ENCODE measurements at places on chromosomes 1 and 21.
A peak's percentile ranks its signal among the peaks of the same experiment; 100 is the strongest.

DNA sequence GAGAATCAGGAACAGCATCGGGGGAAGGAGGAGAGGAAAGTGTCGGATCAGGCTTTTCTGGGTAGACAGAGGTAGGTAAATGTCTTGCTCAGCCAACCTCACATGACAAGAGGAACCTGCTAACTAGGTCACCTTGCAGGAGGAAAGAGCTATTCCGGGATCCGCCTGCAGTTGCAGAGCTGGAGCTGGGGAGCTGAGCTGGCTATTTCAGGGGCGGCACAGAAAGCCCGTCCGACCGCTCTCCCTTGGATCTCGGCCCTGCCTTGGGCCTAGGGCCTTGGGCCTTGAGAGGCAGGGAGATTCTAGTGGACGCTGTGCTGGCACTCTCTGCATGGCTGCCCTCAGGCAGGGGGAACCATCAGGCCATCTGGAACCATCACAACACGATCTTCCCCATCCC lies 56.5 kb upstream of the CTPS1 start:
- DNase-seq = no peak

DNA sequence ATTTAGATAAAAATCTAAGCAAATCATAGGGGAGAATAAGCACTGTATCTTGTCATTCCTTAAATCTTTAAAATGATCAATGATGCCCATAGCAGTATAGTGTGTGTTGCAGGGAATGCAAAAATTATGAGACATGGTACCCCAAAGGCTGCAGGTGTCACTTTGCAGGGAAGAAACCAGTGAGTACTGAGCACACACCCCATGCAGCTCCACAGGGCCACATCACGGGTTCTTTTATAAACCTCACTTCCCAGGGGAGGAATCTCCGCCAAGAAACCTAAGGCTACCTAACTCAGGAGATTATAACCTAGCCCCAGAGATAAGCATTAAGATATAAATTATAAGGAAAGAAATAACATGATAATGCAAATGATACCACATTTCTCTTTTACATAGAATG lies 115.6 kb downstream of the APP start:
- DNase-seq = no peak

DNA sequence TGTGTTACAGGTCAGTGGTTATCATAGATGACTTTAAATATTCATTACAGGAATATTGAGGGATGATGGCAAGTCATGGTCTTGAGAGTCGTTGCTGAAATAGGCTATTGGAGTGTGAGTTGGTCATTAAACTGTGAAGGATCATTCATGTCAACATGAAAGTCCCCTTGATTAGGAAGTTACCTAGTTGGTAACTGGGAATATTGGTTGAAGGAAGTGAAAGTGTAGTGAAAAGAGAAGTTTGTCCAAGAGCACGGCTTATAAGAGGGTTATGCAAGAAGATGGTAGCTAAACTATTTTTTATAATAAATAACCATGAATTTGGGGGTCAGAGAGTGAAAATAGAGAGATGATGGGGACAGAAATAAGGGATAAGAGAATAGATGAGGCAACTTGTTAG lies 16.9 kb downstream of the CRB1 start:
- DNase-seq = no peak

DNA sequence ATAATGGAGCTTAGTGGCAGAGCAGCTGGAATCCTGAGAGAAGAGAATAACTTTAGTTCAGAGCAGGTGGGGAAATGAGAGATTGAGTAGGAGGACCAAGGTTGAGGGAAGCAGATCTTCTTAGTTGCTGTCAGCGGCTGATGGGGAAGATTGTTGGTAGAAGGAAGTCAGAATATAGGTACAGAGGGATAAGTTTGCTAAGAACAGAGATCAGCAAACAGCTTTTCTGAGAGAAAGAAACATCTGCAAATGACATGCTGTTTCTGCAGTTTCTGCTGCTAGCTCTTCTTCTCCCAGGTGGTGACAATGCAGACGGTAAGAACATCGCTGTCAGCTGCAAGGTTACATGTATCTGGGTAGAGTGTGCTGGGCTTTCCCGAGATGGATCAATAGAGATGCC lies at the start of gene CD1C:
TSS of gene CD1C (plus strand) at position 113 of the 400 bp plus-strand sequence. CDS start at position 255, 142 bp downstream.
- no peak for DNase-seq

DNA sequence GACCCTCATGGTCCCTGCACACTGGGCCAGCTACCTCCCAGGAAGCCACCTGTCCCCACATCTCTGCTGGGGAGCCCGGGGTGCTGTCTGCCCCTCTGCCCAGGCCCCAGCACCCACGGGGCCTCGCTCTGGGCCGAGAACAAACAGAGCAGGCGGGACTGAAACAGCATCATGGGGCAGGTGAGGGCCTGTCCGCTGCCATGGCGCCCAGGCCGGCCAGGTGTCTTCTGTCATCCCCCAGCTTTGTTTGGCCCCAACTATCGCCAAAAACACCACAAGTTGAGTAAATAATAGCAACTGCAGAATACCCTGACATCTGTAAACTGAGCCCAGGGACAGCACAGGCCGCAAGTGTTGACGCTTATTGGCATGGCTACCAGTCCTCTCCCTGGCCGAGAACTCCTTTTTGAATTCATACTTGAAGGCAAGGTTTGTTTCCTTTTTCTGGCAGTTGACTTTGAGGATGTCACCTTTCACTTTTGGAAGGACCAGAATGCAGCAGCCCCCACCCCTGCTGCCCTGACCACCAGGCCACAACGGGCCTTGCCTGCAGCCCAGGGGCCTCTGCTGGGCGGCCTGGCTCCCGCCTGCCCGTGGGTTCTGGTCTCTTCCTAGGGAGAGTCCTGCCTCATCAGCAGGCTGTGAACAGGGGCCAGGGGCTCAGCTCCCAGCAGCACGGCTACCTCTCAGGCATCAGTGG lies 152.7 kb downstream of the CASZ1 start:
- peak; percentile 79 for DNase-seq

GRCh38 chr1:227449051-227449450 lies 114.3 kb upstream of the ZNF678 start:
- DNase-seq = no peak

- no peak for DNase-seq
These were observed 15.9 kb downstream of the SHISA4 start for GRCh38 chr1:201904579-201904978.

Measured in NCI-H510A (cell line).